IMR-90 (cell line): ENCODE measurements at places on chromosomes 4 and X. TPM values are rescaled to one million over a fixed set of nuclear protein-coding genes. Genes with fewer than 3 reads are reported as not detected.

The TBL1X gene
- total RNA-seq: 20.8 and 21.1 TPM in 2 replicates

The HHIP gene
- 6.6 and 8.6 TPM in 2 replicates for total RNA-seq

The GAB1 gene
- total RNA-seq: 8.9 and 12.0 TPM in 2 replicates

The SLC10A7 gene
- total RNA-seq: 8.4 and 15.3 TPM in 2 replicates

The SRPX2 gene
- 14.4 and 20.6 TPM in 2 replicates for total RNA-seq

The SPARCL1 gene
- not detected in 2 replicates for total RNA-seq
